ENCODE measurements at places on chromosomes 1 and 21.

GRCh38 chr1:179016706-179017382 lies 8.8 kb upstream of the FAM20B start:
- no peak for DNase-seq

DNA sequence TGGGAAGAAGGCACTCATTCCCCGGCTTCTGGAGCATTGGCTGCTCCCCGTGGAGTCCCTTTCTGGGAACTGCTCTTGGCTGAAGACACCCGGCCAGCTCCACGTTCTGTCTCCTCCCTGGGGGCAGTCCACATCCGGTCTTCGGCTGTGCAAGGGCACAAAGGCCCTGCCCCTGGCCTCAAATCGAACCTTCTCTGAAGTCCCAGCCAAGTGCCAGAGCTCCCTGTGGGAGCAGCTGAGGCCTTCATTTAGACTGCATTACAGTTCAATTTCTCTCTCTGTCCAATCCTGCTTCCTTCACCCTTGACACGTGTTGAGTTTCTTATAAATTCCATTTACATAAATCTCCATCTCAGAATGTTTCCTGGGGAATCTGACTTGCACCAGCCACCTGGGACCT lies 132.9 kb upstream of the POU3F1 start:
- no peak for DNase-seq

GRCh38 chr1:81377406-81377805 lies 423.3 kb upstream of the ADGRL2 start:
- no peak for DNase-seq

DNA sequence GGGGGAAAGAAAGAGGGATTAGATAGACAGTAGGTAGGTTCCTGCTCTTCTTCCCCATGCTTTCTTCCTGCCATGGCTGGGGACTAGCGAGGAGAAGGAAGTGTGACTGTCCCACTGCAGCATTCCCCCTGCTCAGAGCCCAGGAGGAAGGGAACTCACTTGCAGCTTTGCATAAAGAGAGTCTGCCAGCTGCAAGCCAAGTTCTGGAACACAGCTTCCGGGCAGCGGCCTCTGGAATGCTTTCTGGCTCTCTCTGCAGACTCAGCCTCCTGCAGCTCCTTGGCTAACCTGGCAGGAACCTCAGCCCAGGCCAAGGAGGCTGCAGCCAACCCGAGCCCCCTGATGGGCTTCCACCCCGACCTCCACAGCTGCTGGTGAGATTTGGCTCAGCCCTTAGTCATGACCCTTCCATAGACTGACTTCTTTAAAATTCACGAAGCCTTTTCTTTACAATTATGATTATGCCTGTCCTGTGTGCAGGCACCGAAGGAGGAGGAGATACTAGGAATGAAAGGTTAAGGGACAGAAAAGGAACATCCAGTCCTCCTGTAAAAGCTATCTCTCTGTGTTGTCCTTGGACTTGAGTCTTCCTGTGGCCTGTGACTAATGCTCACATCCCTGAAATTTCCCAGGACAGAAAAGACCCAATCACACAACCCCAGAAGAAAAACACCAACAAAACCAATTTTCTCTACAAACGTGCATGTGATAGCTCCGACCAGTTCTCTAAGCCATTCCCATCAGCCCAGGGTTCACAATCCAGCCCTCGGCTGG lies 108.2 kb upstream of the OLIG2 start:
- DNase-seq = no peak

DNA sequence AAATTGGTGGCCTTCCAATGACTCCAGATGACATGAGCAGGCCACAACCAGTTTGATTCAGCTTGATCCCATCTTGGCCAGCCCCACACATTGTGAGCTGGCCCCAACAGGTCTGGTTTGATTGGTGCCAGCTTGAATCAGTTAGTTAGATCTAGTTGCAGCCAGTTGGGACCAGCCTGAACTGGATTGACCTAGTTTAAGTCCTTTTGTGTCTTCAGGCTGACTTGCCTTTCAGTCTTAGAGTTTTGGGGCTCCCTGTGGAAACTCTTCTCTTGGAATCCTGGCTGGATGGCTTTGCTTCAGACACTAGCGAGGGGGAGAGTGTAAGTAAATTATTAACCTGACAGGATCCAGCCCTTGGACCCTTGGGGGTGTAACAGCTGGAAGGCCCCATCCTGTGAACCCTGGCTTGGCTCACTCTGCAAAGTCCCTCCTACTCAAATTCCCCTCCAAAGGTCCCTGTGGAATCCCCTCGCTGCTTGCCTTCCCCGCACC lies 36.2 kb upstream of the POU3F1 start:
- DNase-seq = no peak

GRCh38 chr21:45332981-45333582 lies 45.4 kb upstream of the POFUT2 start:
- DNase-seq = no peak

DNA sequence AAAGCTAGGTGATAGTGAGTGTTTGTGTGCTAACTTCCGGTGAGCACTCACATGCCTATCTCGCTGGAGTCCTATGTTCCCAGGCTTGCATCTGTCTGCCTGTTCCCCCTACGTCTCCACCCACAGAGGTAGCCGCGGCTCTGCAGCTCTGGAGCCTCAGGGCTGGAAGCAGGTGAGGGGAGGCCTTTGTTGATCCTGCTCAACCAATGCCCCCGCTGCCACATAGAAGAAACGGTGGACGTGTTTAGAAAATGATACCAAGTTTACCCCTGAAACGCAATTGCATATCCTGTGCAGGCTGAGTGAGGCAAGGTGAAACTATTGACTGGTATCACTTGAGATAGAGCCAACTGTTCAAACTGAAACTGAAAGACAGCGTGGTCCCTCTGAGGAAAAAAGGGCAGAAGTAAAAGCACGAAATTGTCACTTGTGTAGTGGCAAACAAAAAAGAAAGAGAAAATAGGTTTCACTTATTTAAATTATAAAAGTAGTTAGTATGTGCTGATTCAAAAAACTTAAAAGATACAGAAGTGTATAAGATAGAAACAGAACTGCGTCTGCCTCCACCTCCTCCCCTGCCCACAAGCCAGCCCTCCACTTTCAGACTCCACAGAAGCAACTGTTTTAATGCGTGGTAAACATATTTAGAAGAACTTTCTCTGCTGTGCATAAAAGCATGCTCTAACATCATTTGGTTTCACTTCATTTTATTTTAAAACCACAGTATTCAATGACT lies 38.6 kb upstream of the ETS2 start:
- DNase-seq = no peak

DNA sequence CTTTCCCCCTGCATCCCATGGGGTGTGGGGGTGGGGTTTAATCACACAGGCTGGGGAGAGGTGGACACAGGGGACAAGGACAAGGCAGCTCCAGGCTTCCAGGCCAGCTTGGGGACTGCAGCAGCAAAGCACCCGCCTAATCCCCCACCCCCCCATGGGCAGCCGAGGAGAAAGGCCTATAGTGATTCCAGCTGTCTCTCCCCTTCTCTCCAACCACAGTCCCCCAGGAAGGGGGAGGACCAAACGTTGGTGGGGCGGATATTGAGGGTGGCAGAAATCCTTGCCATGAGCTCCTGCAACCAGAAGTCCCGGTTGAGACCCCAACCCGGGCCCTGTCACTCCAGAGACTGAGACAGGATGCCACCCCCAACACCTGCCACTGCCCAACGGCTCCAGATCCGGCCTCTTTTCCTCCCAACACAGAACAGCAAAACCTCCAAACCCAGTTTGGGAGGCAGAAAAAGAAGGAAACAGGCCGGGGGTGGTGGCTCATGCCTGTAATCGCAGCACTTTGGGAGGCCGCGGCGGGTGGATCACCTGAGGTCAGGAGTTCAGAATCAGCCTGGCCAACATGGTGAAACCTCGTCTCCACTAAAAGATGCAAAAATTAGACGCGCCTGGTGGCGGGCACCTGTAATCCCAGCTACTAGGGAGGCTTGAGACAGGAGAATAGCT lies 1.7 kb downstream of the EPHA2 start:
- DNase-seq = no peak

- DNase-seq = no peak
These were observed 813.6 kb upstream of the ADGRL2 start for GRCh38 chr1:80987106-80987505.

DNA sequence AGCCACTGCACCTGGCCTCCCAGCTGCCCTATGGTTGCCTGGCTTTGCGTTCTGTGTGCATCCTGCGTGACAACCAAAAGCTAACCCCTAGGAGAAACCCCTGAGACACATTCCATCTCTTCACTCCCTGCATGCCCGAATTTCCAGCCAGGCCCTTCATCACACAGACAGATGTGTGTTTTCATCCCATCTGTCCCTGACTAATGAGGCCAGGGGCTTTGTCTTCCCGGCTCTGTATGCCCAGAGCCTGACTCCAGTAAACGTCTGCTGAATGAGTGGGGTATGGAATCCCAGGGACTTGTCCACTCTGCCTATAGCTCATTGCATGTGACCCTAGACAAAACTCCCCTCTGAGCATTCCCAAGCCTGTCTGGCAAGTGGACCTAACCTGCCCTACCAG lies 9.6 kb downstream of the ESPN start:
- DNase-seq = no peak

DNA sequence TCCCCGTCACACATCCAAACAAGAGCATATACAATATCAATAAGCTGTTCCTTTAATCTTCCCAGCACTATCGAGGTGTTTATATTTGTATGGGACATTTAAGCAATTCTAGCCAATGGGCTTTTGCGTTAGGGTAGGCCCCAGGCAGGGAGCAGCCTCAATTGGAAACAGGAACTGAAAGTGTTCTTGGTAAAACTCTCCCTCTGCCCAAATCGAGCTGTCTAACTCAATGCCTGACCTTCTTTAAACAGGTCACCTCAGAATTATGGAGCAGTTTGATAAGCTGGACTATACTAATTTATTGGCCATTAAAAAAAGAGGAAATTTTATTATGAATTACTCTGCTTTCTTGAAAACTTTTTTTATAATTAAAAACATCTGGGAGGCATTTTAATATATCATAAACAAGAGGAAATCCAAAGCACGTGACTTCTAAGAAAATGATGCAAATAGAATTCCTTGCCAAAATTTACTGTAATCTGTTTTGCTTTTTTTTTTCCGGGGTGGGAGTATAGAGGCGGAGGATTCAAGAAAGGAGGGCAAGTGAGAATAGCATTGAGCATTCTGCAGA lies 498.1 kb downstream of the LMO4 start:
- peak; percentile 12 for DNase-seq

- no peak for DNase-seq
These were observed 28.7 kb downstream of the PHC2 start for GRCh38 chr1:33402206-33402605.

GRCh38 chr21:44749759-44750674 lies 38.6 kb upstream of the TSPEAR start:
- no peak for DNase-seq

GRCh38 chr1:1206376-1206965 lies at the start of gene TNFRSF18:
Gene TNFRSF18 (minus strand): TSS chr1:1206592. CDS start chr1:1206571, 21 bp downstream.
- no peak for DNase-seq

GRCh38 chr21:42565206-42565810 lies 51.7 kb downstream of the SLC37A1 start:
- DNase-seq = no peak

GRCh38 chr21:14602382-14602958 lies 56.4 kb upstream of the SAMSN1 start:
- no peak for DNase-seq

DNA sequence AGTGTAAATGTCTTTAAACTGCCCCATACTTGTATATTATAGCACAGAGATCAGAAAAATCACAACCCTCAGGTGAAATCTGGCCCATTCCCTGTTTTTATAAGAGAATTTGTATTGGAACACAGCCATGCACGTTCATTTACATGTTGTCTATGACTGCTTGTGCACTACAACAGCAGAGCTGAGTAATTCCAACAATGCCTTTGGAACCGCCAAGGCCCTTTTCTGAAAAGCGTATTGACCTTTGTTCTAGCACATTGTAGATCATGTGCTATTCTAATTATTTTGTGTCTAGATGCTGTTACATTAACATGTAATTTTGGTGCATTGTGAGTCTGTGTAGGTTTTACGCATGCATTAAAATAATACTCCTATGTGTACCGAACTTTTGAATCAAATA lies 339.6 kb downstream of the CHRM3 start:
- DNase-seq = no peak

DNA sequence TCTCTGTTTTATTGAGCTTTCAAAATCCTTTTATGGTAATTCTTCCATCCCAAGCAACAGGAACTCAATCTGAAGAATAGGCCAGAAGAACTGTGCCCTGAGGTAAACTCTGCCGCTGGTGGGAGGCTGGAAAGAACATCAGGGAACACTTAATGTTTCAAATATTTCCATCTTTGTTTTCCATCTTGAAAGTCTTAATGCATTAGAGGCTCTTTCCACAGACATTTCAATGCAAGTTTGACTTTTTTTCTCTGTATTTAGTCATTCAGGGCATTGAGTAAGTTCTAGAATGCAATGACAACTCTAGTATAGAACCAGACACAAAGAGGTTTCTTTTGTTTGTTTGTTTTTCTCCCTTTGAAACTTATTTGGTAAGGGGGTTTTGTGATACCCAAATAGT lies 61.5 kb downstream of the KIAA0040 start:
- no peak for DNase-seq

- DNase-seq = no peak
These were observed 351.6 kb upstream of the NCAM2 start for GRCh38 chr21:20646431-20647165.

GRCh38 chr1:43292216-43292615 lies 6.8 kb upstream of the C1orf210 start:
- DNase-seq = no peak

- no peak for DNase-seq
These were observed 6.3 kb upstream of the VPS26C start for GRCh38 chr21:37273440-37273839.

DNA sequence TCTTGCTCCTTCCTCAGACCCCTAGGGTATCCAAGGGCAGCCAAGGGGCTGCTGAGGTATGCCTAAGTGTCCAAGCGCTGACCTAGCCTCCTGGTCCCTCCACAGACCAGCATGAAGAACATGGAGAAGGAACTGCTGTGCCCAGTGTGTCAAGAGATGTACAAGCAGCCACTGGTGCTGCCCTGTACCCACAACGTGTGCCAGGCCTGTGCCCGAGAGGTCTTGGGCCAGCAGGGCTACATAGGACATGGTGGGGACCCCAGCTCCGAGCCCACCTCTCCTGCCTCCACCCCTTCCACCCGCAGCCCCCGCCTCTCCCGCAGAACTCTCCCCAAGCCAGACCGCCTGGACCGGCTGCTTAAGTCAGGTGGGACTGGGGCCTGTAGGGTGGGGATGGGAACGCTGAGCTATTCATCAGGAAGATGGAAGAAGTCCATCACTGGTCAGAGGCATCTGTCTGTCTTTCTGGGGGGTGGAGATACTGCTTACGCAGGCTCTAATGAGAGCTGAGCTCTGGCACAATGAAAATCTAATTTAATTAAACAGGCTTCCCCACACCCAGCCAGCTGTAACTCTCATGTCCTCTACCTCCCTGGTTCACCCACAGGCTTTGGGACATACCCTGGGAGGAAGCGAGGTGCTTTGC lies 1.8 kb downstream of the TRIM46 start:
- DNase-seq = no peak

- DNase-seq = no peak
These were observed 26.3 kb upstream of the NEK2 start for GRCh38 chr1:211701733-211702132.

GRCh38 chr21:31921079-31921478 lies 48.3 kb downstream of the HUNK start:
- DNase-seq = no peak

- DNase-seq = no peak
These were observed 7.8 kb downstream of the TBX19 start for GRCh38 chr1:168288311-168289052.

Measured in SIG-M5 (cell line).